IPS DF 19.7 (cell line): ENCODE measurements at places on chromosomes 11 and 22.

DNA sequence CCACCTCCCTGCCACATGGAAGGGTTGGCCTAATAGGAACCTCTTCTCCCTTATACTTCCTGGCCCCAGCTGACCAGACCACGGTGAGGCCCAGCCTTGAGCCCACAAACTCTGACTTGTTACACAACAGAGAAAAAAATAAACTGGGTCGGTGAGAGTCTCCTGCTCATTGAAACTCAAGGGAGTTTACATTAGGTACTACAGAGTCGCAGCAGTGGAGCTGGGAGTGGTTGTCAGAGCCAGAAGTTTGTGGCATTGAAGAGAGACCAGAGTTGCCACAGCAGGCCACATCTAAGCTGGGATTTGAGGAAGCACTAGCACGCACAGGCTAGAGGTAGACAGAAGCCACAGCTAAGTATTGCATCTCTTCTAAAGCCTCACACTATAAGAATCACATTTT lies 296.2 kb downstream of the DDX10 start:
- DNase-seq = no peak

DNA sequence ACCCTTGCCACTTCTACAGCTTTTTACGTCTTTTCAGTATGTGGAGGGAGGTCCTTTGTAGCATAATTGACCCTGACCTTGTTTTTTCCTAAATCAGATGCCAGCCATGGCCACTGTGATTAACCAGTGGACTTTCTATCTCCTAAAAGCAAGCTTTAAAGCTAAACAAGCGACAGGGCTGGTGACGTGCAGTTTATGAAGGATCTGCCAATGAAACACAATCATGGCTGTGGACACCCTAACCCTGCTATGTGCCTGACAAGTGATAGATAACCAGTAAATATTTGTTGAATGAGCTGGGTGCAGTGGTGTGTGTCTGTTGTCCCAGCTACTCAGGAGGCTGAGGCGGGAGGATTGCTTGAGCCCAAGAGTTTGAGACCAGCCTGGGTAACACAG lies 64.2 kb downstream of the LIF start:
- DNase-seq = no peak

- no peak for DNase-seq
Observed at GRCh38 chr11:34558673-34559072, 45.1 kb upstream of the ELF5 start.

DNA sequence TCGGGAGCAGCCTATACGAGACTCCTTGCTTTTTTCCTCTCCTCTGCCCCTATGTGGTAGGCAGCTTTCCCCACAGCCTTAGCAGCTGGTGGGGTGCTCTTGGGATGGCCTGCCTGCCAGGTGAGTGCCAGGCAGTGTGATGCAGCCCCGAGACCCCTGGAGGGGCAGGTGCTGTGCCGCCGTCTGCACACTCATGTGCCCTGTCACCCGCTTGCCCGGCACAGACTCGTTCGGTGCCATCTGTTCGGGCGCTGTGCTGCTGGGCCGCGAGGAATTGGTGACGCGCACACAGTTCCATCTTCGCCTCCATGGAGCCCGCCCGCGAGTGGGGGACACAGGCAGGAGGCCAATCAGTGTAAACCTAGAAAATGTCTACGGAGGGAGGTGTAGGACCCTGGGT lies 15.1 kb downstream of the TRMU start:
- DNase-seq = no peak

DNA sequence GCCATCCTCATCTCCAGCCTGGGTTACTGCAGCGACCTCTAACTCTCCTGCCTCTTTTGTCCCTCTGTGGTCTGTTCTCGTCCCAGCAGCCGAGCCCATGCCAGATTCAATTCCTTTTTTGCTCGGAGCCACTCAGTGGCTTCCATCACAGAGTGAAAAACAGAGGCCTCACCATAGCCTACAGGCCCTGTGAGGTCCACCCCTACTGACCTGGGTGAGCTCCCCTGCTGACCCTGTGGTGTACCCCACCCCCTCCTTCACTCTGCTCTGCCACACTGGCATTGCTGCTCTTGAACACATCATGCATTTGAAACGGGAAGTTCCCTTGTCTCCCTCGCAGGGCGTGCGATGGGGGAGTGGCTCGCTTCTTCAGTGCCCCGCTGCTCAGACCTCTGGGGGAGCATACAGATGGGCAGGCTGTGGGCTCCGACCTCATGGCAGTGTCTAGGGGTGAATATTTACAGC lies 2.1 kb downstream of the AIP start:
- DNase-seq = no peak

DNA sequence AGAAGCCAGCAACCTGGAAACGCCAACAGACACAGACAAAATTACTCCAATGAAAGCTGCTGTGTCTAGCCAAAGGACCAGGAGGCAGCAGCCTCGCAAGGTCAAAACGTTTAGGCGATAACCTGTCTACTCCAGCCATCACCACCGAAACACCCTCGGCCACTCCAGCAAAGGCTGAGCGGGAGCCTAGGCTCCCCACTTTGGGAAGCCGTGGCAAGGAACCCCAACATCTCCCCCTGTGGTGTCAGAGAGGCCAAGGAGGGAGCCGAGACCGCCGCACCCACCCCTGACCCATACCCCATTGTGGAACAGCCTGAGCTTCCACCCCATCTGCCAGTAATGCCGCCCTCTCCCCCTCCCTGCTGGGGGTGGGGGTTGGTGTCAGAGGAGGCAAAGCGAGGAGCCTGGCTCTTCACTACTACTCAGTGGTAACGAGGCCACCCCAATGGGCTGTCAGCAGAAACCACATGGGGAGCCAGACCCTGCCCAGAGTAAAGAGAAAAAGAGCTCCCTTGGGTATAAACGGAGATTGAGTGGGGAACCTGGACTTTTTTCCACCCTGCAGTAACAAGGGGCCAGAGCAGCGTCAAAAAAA lies 33.9 kb upstream of the SEPTIN5 start:
- no peak for DNase-seq

- no peak for DNase-seq
Observed at GRCh38 chr22:41446057-41446501, 522 bp downstream of the TOB2 start.

- DNase-seq = no peak
Observed at GRCh38 chr11:83093634-83094033, 21.9 kb upstream of the RAB30 start.

- DNase-seq = no peak
Observed at GRCh38 chr22:48692734-48693376, 1134.8 kb downstream of the BRD1 start.

- no peak for DNase-seq
Observed at GRCh38 chr22:42217019-42217751, 53.3 kb downstream of the TCF20 start.

DNA sequence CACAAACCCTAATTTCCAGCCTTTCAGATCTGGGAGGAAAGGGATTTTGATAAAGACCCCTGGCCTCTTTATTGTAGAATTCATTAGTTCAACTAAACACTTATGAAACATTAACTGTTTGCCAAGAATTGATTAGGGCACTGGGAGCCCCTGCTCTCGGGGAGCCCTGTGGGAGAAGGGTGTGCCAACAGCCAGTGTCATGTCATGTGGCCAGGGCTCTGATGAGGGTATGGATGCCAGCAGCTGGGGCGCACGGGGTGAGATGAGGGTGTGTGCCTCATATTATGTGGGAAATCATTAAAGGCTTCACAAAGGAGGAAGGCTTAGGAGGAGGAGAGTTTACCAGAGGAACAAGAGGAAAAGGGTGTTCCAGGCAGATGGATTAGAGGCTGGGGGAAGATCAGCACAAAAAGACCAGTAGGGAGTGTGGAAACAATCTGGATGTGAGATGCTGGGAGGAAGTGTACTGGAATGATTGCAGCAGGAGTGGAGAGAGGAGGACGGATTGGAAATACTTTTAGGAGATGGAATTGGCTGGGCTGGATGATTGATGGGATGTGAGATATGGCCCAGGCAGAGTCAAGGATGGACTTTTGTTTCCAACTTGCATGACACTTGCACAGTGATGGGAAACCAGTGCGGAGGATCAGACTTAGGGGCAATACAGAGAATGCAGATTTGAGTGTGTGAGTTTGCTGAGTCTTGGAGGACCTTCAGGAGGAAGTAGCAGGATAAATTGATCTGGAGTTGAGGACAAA lies 137.8 kb downstream of the CSNK2A3 start:
- no peak for DNase-seq

- no peak for DNase-seq
Observed at GRCh38 chr11:22707119-22707899, 40.9 kb downstream of the GAS2 start.

DNA sequence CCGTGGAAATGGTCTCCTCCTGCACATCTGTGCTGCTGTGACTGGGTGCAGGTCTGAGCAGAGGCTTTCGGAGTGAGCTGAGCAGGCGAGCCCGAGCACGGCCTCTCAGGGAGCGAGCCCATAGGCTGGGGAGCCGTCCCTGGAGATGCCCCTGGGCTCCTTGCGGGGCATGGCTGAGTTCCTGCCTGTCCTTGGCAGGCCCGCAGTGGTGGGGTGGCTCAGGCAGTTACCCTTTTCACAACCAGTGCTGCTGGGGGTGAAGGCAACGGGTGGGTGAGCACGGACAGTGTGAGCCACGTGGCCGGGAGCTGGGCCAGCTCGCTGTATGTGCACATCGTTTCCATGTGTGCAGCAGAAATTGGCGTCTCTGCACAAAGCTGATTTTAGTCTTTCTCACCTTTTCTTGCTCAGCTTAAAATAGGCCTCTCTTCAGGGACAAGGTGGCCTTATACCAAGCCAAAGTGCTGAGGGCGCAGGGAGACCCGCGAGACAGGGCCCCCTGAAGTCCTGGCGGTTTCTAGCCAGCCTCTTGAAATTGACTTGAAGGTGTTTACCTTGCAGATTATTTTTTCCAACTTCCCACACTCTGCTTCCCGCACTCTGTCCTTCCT lies at the start of gene TP53AIP1:
TSS of gene TP53AIP1 (minus strand) at position 55 of the 611 bp plus-strand sequence. CDS start 5,053 bp downstream, outside the sequence.
- DNase-seq = no peak

DNA sequence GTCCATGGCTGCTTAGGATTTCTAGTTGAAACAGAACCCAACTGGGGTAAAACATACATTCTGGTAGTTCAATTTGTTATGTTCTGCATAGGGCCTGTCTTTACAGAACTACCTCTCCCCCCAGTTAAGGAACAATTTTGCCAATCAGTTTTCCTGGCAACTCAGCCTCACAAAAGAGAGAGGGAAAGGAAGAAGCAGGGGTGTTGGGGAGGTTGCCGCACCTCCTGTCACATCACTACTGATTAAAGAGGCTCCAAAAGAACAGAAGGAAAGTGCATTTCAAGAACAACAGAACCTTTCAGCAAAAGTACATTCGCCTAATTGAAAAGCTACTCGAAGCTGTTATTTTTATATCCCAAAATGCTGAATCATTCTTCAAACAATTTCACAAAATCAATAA lies 217.6 kb downstream of the CADM1 start:
- DNase-seq = no peak

DNA sequence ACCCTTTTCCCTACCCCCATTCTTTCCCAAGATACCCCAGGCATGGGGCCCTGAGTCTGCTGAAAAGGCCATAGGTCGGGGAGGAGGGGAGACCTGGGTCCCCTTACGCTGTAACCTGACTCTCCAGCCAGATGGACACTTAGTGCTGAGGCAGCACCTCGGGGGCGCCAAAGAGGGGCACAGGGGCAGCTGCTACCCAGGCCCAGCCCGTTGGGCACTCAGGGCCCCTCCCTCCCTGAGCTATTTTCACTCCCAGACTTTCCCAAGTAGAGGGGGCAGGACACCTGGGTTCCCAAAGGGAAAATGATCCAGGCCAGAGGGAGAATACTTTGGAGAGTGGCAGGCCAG lies 933 bp downstream of the ACTN3 start:
- DNase-seq = no peak

- DNase-seq = no peak
Observed at GRCh38 chr22:33180356-33180755, 122.2 kb upstream of the SYN3 start.

DNA sequence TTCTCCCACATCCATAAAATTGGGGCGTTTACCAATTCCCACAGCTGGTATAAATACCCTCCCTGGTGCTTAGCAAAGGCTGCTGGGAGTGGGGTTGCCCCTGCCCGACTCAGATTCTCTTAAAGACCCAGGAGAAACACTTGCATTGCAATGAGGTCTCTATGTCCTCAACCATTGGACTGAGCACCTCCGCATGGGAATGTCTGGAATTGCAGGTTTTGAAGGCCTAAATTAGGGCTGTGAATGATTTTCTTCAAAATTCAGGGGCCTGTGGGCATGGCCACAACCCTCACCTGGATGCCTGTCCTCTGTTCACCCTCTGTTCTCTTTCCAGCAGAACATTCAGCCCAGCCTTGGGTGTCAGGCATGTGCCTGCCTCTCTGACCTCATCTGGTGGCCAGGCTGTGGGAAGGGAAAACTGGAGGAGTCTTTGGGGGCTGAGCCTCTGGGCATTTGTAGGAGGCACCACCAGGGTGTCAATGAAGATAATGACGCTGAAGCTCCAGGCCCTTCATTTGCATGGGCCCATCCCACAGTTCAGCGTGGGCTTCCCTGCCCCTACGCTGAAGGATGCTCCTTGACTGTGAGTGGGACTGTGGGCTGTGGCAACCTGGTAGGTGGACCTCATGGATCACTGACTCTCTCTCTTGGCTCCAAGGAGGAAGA lies 52.7 kb upstream of the MYEOV start:
- no peak for DNase-seq

- DNase-seq = no peak
Observed at GRCh38 chr11:123203934-123204333, 8.9 kb upstream of the CLMP start.

DNA sequence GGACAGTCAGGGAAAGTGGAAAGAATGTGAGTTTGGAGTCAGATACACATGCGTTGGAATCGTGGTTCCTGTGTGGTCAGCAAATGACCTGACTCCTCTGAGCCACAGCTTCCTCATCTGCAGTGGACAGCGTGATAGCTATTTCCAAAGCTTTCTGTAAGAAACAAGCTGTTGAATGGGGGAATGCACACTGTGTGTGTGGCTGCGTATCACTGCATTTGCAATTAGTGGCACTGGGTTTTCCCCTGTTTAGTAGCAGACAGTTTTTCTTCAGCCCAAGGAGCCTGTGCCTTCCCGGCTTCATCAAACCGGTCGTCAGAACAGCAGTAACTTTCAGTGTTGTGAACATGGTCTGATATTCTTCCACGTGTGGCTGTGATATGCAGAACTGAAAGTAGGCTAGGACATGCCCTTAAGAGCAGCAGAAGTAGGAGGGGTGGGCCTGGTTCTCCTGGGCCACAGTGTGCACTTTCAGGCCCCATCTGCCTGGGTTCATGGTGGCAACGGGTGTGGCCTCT lies 121.5 kb downstream of the RRAS2 start:
- no peak for DNase-seq

- no peak for DNase-seq
Observed at GRCh38 chr22:37303821-37304274, 21.5 kb downstream of the CYTH4 start.

DNA sequence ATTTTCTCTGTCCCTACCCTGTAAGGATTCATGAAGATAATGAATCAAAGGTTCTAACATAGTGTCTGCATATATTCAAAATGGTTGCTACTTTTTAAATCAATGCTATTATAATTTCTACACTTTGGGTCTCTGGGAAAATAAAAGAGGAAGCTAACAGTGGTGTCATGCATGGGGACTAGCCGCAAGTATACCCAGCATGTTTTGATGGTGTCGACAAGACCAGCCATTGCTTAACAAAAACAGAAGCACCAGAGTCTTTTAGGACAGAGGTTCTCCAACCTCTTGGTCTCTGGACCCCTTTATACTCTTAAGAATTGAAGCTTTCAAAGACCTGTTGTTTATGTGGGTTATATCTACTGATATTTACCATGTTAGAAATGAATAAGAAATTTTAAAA lies 37.8 kb downstream of the RNF141 start:
- DNase-seq = no peak
